ENCODE measurements at places on chromosomes 12 and 14. TPM values are rescaled to one million over a fixed set of nuclear protein-coding genes. Genes with fewer than 3 reads are reported as not detected.

DNA sequence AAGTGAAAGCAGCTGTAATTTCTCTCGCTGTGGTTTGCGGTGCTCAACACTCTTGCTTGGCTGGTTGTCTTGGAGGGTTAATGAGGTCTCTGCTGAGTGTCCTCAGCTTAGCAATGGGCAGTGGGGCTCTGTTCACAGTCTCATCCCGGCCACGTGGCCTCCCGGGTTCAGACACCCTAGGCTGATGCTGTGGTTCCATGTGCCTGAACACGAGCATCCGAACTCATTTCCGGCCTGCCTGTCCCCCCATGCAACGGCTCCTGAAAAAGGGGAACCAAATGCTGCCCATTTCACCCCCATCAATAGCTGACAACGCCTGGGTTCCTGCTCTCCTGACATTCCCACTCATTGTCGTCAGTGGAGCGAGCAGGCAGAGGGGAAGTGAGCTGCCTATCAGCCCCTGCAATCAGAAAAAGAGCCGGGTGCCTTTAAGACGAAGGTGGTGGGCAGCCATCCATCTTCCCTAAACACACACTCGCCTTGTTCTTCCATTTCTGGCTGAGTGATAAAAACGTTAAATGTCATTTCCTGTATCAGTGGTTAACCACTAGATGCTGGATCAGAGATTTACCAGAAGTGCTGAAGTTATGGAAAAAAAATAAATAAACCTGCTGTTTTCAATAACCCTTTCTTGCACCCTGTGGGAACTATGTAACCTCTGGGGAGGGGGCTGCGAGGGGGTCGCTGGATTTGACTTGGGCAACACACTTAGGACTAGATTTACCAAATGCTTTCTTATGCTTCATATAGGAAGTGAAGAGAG lies 60.3 kb upstream of the BCL2L14 start:
- no peak for DNase-seq

DNA sequence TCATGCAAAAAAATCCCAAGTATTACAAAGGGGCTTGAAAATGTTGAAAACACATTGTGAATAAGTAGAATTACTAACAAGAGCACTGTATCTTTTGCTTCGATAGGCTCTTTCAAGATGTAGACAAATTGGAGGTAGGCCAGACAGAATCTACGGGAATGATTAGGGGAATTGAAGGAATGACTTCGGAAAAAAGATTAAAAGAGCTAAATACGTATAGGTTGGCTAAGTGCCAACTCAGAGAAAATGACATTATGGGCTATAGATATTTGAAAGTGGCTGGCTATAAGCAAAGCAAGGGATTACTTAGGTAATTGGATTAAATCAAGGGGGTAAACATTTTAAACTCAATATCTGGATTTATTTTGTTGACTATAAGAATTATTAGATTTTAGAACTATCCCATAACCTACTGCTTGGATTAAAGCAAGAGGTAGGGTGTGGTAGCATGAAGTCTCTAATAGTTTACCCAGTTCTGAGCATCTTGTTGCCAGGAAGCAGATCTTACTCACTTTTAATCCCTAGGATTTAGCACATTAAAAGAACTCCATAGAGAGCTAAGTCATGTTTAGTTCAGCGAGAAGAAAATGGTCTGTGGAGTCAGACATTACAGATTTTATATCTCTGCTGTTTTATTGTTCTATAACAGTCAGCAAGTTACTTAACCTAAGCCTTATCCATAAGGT lies 489.8 kb downstream of the DIO2 start:
- no peak for DNase-seq

DNA sequence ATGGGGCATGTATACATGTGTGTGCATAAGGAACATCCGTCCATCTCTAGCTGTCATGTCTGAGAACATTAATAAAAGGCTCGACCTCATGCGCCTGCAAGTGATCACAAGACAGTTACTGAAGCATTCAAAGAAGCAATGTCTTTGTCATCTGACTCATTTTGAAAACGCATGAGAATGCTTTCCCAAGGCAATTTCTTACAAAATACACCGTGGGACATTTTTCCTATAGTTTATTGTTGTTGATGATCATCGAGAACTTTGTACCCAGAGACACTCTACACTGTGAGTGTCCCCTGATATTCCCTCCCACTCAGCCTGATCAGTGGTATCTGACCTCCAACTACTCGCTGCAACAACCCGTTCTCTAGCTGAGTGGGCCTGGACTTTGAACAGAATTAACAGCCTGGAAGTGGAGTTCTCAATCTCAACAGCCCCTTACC lies 68.1 kb downstream of the ETV6 start:
- no peak for DNase-seq

DNA sequence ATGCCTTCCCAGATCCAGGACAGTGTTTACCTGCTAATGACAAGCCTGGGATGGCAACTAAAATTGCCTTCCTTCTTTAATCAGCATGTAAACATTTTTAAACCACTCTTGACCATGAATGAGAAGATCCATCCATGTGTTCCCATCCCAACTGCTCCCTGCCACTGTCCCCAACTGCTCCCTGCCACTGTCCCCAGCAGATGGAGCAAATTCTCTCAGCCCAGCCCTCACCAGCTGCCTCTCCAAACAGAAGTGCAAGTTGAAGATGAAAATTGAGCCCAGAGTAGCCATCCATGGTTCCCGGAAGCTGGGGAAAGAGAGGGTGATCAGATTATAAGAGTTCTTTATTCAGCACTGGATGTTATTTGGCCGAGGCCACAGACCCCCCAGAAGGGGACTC lies 133.1 kb downstream of the SLC15A4 start:
- DNase-seq: no peak

DNA sequence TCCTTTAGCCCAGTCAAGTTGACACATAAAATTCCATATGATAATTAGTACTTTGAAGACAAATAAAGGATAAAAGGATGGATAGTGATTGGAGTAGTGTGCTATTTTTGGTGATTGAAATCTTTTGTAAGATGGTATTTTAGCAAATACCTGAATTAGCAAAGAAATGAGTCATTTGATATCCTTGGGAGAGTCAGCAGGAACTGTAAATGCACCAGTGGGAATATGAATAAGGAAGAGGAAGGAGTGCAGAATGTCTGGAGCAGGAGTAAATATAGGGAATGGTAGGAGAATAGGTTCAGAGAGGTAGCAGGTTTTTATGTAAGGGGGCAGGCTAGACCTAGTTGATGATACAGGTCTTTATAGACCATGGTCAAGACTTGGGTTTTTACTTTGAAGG lies 75.0 kb downstream of the TRMT5 start:
- no peak for DNase-seq

- no peak for DNase-seq
These were observed 24.8 kb upstream of the PKP2 start for GRCh38 chr12:32921397-32921796.

DNA sequence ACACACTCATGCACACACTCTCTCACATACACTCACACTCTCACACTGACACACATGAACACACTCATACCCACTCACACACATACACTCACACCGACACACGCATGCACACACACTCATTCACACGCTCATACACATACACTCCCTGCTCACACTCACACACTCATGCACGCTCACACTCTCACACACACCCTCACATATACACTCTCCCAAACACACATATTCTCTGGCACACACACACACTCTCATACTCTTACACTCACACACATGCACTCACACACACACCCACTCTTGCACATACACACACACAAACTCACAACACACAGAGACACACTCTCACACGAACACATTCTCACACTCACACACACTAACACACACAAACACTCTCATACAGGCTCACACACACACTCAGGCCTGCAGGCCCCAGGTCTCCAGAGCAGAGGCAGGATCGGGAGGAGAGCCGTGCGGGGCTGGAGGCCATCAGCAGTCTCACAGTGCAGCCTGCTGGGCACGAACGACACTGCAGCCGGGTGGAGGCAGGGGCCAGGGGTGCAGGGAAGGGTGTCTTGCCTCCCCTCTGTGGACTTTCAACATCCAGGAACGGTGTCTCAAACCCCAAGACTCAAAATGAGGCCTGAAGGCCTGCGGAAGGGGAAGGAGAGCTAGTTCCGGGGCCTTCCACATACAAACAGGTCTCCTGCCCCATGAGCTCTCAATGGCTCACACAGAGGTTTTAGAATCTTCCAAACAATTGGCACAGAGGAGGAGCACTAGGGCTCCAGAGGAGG lies 148.7 kb downstream of the ANO2 start:
- no peak for DNase-seq

DNA sequence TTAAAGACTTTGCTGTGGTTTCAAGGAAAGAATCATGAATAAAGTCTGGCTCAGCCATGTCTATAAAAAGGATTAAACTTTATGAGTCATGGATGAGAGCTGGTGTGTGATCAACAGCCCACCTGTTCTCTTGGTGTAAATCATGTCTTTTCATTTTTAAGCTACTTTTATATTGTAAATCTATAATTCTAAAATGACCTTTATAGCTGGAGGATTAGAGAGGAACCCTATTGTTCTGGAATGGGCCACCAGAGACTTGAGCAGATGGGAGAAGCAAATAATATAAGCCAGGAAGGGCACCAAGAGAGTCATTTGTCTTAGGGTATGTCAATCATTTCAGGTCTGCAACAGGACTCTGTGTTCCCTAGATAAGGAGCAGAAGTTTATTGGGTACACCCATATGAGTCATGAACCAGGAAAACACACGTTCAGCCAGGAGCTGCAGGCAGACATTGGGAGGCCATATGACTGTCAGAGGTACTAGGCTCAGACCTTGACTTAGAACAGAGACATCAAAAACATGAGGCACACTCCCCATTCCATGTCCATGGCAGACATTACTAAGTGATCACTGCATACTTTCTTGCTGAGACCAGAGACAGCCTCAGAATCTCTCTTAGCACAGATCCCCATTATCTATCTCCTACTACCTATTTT lies 49.3 kb downstream of the NDUFA12 start:
- no peak for DNase-seq

DNA sequence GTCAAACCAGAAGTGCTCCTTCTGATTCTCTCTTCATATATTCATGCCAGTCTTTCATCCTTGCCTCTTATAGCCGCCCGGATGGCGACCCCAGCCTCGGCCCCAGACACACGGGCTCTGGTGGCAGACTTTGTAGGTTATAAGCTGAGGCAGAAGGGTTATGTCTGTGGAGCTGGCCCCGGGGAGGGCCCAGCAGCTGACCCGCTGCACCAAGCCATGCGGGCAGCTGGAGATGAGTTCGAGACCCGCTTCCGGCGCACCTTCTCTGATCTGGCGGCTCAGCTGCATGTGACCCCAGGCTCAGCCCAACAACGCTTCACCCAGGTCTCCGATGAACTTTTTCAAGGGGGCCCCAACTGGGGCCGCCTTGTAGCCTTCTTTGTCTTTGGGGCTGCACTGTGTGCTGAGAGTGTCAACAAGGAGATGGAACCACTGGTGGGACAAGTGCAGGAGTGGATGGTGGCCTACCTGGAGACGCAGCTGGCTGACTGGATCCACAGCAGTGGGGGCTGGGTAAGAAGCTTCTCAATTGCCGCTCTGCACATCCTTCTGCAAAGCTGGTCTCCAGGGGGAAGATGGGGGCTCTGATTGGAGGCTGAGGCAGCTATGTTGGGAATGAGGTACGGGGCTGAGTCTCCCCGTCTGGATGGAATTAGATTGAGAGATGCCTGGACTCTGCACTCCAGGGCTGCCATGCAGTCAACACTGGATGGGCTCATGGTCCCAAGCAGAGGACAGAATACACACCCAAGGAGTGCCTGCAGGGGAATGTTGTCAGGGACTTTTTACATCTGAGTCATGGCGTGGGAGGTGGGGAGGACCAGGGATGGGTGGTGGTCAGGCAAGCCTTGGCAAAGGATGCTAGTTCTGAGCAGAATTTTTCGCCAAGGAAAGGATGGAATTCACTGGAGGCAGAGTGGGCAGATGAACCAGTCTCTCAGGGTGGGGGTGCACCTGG lies 1.3 kb downstream of the BCL2L2 start:
- DNase-seq: no peak

GRCh38 chr14:105315211-105315721 lies 718 bp downstream of the PACS2 start:
- no peak for DNase-seq

- no peak for DNase-seq
These were observed 69.0 kb downstream of the DIO3 start for GRCh38 chr14:101630056-101630965.

DNA sequence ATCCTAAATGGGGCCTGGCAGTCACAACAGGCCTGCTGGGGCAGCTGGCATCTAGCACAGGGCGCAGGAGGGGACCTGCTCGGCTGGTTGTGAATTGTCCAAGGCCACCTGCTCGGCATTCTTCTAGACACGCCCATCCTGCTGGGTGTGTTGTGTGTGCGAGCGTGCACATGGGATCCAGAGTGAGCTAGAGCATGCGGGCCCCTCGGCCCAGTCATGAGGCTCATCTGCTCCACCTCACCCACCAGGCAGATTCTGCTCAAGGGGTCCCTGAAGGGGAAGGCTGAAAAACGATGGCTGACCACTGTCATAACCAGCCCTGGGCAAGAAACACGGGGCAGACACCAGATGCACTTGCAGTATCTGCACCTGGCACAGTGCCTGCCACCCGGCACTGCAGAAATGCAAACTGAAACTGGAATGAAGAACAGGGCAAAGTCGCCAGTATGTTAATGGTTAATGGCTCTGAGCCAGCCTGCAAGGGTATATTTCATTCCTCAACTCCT lies 31.8 kb downstream of the MAX start:
- no peak for DNase-seq

- DNase-seq: no peak
These were observed 126.5 kb downstream of the TMEM30B start for GRCh38 chr14:61154641-61155040.

GRCh38 chr12:25241167-25242020 lies 9.3 kb downstream of the KRAS start:
- DNase-seq: no peak

DNA sequence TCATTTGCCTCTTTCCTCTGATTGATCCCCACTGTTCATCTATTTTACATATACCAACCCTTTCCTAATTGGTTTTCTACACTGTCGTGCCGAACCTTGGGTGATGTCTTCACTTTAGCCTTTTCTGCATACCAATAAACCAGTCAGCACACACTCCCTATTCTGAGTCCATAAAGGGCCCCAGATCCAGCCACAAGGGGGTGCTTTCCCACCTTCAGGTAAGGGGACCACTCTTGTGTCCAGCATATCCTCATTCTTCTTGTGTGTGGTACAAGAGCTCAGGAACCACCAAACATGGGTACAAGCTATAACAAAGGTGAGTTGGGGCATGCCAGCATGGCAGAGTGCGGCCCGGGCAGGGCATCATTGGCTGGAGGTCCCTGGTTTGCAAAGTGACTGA lies 859.8 kb downstream of the FSCB start:
- DNase-seq: no peak

Gene BRF1
- polyA plus RNA-seq: 21.5 TPM

Gene TAS2R46
- polyA plus RNA-seq: not detected

Gene SOCS2
- 49.9 TPM for polyA plus RNA-seq

Gene TAS2R7
- not detected for polyA plus RNA-seq

Gene STAC3
- polyA plus RNA-seq: 6.0 TPM

Gene CEP290
- polyA plus RNA-seq: 27.0 TPM

Gene PTPN6
- 18.1 TPM for polyA plus RNA-seq

Gene ADAM20
- polyA plus RNA-seq: 0.14 TPM

Gene PAX9
- 0.52 TPM for polyA plus RNA-seq

Gene RD3L
- not detected for polyA plus RNA-seq

Gene ZDHHC22
- 0.70 TPM for polyA plus RNA-seq
